NCI-H2029 (cell line): ENCODE measurements at places on chromosomes 1 and 21.

DNA sequence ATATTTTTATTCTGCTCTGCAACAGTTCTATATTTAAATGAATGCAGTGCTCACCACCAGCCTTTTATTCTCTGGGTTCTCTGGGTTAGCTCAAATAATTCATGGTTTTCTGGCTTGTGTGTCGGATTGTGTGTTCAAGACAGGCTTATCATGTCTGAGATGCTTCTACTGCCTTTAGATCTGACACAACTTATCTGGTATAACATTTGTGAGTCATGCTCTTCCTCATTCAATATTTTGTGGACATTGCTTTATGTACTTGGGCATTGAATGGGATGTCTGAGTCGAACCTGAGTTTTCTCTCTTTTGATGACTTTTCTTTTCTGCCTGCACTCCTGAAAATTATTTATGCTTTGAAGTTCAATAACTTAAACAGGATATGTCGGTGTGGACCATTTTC is 17.6 kb upstream of the PKP1 start:
- no peak for DNase-seq

- peak; percentile 91 for DNase-seq
Observed at GRCh38 chr1:212485913-212486618, 53.3 kb downstream of the NENF start.

GRCh38 chr1:157131281-157131680 is 6.9 kb downstream of the ETV3 start:
- DNase-seq = no peak

DNA sequence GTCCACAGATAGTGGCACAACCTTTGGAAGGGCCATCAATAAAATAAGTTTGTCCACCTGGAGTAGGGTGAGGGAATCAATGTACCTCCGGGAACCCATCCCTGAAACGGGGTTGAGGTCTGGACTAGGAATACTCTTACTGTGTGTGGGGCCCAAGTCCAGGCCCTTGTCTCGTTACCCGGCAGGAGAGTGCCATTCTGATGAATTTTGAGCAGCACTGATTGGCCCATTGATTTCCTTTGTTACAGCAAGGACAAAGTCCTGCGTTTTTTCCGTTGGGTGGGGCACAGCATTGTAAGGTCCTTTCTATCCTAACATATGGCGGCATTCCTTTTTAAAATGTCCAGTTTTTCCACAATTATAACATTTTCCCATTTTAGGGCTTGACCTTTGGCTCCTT is 75.2 kb downstream of the AXDND1 start:
- DNase-seq = no peak

GRCh38 chr1:26482921-26483320 is 10.7 kb downstream of the HMGN2 start:
- no peak for DNase-seq

- DNase-seq = no peak
Observed at GRCh38 chr1:63277195-63278192, 44.9 kb upstream of the FOXD3 start.

- DNase-seq = no peak
Observed at GRCh38 chr1:98368995-98369394, 292.5 kb upstream of the SNX7 start.

- DNase-seq = no peak
Observed at GRCh38 chr21:28473530-28474220, 519.0 kb downstream of the LTN1 start.

DNA sequence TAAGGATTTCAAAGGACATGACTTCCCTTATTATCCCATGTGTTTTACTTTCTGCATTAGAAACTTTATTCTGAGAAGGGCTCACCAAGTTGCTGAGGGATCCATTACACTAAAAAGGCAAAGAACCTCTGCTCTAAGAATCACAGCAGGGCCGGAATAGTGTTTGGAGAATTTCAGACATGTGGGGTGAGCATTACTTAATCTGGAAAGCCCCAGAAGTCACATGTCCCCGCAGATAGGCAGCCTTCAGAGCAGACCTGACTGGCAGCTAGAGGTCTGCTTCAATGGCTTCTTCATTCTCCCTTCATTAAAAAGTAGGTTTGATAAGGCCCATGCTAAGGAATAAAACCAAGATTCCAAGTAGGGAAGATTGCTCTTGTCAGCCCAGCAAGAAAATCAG is 52.6 kb upstream of the RBM15 start:
- DNase-seq = no peak

DNA sequence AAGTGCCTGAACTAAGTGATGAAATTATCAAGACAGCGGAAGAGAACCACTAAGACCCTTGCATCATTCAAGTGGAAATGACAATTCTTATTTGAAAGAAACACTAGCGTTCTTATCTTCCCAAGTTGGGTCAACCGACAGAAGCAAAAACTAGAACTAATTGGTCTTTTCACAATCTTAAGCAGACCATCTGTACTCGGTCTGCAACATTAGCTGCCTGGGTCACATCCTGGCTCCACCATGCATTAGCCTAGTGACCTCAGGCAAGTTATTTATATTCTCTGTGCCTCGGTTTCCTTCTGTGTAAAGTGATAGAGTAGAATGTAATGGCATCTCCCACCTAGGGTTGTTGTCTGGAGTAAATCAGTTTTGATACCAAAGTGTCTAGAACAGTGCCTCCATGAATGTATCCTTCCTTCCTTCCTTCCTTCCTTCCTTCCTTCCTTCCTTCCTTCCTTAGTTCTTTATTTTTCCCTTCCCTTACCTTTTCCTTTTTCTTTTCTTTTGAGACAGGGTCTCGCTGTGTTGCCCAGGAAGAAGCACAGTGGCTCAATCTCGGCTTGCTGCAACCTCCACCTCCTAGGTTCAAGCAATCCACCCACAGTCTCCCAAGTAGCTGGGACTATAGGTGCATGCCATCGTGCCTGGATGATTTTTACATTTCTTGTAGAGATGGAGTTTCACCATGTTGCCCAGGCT is 6.0 kb downstream of the COLGALT2 start:
- DNase-seq = no peak

- DNase-seq = no peak
Observed at GRCh38 chr1:5338466-5338865, 653.8 kb downstream of the NPHP4 start.

- no peak for DNase-seq
Observed at GRCh38 chr1:217211486-217211885, 419.4 kb downstream of the GPATCH2 start.

GRCh38 chr1:224851848-224852261 is 77.6 kb upstream of the DNAH14 start:
- no peak for DNase-seq

- no peak for DNase-seq
Observed at GRCh38 chr1:154481053-154481452, 21.0 kb upstream of the TDRD10 start.

DNA sequence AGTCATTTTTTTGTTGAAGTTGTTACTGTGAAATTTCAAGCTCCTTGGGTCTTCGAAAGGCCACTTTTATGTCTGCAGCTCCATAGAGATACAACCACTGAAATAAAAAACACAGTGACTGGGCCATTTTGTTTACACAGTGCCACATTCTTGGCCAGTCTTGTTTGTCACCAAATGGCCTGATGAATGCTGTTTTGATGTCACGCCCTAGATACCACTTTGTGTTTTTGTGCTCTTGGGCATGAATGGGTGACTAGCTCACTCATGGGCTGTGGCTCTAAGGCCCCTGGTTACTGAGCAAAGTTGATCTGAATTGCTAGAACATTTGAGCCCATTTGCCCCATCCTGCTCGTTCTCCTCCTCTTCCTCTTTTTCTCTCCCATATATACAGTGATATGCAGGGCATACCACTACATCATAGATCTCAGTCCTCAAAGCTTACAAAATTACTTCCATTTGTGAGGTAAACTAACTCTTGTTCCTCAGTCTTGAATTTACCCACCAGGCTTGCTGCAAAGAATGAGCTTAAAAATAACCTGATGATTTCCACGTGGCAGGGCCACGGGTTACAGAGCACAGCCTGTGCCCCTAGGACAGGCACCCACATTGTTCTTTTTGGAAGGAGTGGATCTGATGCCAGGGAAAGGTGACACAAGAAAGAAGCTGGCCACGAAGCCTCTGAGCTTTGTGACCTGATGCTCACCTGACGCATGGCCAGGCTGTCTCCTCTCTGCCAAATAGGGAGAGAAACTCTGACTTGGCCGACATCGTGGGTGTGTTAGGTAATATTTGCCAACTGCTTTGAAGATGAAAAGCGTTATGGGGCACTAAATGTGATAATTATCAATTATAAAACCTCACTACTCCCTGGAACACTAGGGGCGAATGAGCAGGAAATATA is 92.4 kb downstream of the RUNX1 start:
- no peak for DNase-seq

GRCh38 chr21:45828580-45829570 is 152.7 kb upstream of the COL6A1 start:
- DNase-seq = no peak

- no peak for DNase-seq
Observed at GRCh38 chr1:107252271-107252670, 111.4 kb downstream of the NTNG1 start.

GRCh38 chr1:170686291-170686690 is 22.4 kb downstream of the PRRX1 start:
- DNase-seq = no peak

DNA sequence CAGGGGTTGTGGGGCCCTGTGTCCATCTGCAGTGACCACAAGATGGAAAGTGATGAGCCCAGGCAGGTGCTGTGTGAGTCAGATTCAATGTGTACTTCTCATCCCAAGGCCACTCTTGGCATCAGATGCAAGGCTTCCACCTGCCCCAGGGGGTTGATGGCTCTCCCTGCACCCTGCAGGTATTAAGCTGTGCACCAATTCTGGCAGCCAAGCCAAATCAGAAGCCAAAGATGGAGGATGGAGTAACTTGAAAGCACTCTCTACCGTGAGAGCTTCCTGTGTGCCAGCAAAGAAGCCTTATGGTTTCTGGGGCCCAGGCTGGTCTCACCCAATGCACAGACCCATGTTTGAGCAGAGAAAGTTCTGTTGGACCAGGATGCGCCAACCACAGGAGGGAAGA is 44.3 kb upstream of the TENT5C start:
- no peak for DNase-seq

DNA sequence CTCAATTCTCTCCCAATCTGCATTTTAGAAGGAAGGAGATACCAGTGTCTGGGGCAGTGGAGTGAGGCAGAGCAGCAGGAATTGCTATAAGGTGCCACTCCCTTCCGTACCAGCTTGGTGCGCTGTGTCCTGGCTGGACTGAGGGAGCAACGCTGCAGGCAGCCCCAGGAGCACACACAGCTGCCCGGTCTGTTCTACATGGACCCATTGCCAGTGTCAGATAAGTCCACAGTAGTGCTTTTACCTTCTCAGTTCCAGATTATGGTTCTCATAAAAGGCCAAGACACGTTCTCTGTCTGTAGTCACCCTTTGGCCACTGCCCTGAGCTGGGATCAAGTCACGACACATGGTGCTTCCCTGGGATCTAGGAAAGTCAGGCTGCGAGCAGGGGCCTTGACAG is 44.1 kb upstream of the BARHL2 start:
- no peak for DNase-seq

DNA sequence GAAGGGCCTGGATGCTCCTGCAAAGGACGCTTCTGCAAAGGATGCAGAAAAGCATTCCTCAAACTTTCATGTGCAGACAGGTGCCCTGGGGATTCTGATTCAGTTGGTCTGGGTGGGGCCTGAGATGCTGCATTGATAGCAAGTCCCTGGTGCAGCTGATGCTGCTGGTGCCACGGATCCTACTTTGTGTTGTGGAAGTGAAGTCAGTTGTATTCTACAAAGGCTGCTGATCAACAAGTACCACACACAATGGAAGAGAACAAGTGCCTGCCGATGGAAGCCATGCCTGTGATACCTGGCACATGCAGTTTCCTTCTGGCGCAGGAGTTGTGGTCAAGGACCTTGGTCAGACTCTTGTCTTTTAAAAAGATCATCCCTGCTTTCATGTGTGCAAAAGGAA is 478.8 kb downstream of the CAMTA1 start:
- no peak for DNase-seq
